ENCODE measurements at places on chromosomes 6 and 20.

DNA sequence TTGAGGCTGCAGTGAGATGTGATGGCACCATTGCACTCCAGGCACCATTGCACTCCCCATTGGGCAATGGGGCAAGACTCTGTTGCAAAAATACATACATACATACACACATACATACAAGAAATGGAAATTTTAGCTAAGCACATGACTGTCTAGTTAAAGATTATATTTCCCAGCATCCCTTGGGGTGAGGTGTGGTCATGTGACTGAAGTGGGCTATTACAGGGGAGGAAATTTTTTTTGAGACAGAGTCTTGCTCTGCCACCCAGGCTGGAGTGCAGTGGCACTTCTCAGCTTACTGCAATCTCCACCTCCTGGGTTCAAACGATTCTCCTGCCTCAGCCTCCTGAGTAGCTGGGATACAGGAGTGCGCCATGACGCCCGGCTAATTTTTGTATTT is 32.0 kb upstream of the HMGA1 start:
- DNase-seq, result no peak

- DNase-seq, result no peak
Measured at GRCh38 chr6:16345449-16346330, 107.3 kb downstream of the GMPR start.

DNA sequence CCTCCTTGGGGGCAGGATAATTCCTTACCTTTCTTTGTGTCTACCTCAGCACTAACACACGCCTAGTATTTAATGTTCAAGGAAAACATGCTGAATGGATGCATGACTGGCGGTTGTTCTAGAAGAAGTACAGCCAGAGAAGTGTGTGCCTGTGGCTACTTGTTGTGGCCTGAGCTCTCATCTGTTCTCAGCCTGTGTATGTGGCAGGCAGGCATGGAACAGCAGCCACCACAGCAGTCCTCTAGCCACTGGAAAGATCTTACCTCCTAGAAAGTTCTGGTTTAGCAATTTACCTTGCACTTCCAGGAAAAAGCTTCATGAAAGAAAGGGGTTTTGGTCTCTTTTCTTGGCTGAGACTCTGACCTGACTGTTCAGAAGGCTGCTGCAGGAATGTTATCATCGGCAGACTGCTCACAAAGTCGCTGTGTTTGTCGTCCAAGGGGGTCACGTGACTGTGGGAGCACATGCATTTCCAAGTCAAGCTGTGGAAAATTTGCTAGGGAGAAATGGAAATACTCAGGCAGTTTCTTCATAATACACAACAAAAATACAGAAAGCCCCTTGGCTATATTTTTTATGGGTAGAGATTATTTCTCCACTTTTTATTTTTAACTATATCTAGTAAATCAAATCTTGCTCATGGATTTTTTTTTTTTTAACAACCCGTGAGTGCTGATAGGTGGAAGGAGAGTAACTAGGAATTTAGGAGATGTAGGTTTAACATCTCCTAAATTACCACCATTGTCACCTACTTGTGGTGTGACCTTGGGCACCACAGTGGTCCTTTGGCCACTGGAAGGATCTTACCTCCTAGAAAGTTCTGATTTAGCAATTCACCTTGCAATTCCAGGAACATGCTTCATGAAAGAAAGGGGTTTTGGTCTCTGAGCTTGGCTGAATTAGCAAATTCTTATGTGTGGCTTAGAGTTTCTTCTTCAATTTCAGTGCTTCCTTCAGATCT is 110.8 kb upstream of the GPR6 start:
- DNase-seq, result no peak

DNA sequence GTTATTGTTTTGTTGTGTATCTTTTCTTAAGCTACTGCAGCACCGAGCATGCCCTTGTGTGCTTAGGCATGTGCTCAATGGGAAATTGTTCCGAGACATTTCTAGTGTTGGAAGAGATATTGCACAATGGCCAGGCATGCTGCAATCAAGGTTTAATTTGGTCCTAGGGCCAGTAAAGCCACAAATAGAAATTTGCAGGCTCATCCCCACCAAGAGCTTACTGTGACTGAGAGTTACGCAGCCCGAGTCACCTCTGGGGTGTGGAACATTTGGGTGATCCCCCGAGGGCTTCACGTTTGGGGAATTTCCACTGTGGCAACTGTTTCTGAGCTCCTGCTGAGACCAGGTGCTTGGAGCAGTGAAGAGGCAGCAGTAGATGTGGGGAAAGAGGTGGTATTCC is 65.8 kb downstream of the ADTRP start:
- DNase-seq, result no peak

DNA sequence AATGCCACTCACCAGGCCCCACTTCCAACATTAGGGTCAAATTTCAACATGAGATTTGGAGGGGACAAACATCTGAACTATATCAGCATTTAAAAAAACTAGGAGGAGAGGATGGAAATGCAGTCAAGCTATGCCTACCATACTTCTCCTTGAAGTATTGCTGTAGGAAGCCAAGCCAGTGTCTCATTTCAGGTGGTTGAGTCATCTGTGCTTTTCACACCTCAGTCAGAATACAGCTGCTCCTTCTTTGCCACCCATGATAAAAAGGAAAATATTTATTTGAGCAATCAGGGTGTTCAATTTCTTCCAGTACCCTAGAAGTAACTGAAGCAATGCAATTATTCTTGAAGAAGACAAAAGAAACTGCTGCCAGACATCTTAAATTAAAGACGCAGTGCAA is 47.0 kb upstream of the EEF1E1 start:
- DNase-seq, result no peak

GRCh38 chr6:129393654-129394053 is 316.3 kb downstream of the ARHGAP18 start:
- no peak for DNase-seq

- no peak for DNase-seq
Measured at GRCh38 chr6:135195522-135195921, 14.4 kb downstream of the MYB start.

Data from activated T-cell treated with anti-CD3 and anti-CD28 coated beads for 4 hours (primary cell).